ENCODE measurements at places on chromosomes 6 and 20. TPM values are rescaled to one million over a fixed set of nuclear protein-coding genes. Genes with fewer than 3 reads are reported as not detected.
A peak's percentile ranks its signal among the peaks of the same experiment; 100 is the strongest.

Gene PARD6B
- total RNA-seq = 43.2 TPM

Gene MPC1
- total RNA-seq = 51.2 TPM

Gene TMEM244
- not detected for total RNA-seq

Gene HLA-DMB
- total RNA-seq = 140 TPM

Gene ULBP2
- 2.3 TPM for total RNA-seq

Gene HMGN3
- 69.8 TPM for total RNA-seq

Gene RPRD1B
- total RNA-seq = 33.1 TPM

Gene ELOVL2
- 0.23 TPM for total RNA-seq

Gene RBPJL
- total RNA-seq = not detected

Gene PTK6
- total RNA-seq = 4.9 TPM

Gene UNC5CL
- total RNA-seq = 1.4 TPM

- DNase-seq = no peak
- H3K4me1 ChIP-seq = no peaks in the 10 kb centered on the region
- no peak overlapping the region for H3K27ac ChIP-seq
- H3K27me3 ChIP-seq = no peaks in the 10 kb centered on the region
Measured at GRCh38 chr6:145656128-145656527, 79.2 kb downstream of the EPM2A start.

GRCh38 chr6:37316071-37316470 is 37.7 kb upstream of the RNF8 start:
- no peaks in the 10 kb centered on the region for H3K4me1 ChIP-seq
- H3K27me3 ChIP-seq = no peaks in the 10 kb centered on the region
- no peak for DNase-seq
- no peak overlapping the region for H3K4me3 ChIP-seq

GRCh38 chr20:34998331-34998950 is 42.8 kb downstream of the MYH7B start:
- H3K27ac ChIP-seq = no peak overlapping the region
- no peak overlapping the region for H3K4me3 ChIP-seq
- no peak for DNase-seq
- no peaks in the 10 kb centered on the region for H3K27me3 ChIP-seq

DNA sequence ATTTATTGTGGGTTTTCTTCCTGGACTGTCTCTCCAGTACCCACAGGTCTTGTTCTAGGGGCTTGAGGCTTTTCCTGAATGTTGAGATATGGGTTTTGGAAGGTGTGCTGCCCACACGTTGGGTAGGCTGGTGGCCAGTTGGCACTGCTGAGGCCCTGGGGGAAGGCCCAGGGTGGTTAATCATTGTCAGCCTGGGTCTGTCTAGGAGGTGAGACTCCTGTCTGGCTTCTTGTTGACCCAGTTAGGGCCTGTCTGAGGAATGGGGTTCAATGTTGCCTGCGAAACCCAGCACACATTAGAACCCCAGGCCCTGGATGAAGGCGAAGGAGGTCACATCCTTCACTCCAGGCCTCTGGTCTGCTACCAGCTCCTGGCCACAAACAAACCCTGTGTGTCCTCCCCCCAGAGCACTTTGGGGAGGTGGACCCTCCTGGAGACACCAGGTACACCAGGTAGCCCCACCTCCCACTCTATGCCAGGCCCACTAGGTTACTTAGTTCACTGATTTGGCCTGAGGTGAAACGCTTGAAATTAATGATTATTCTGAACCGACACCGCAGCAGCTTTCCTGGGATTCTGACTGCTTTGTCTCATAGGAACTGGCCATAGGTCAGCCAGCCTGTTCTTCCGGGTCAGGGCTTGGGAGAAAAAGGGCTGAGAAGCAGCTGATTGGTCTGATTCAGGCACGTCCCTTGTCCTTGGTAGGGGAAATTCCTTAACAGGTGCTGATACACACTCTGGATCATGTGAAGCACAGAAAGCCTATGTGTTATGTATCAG is 15.2 kb downstream of the DNMT3B start:
- no peak overlapping the region for H3K4me3 ChIP-seq
- DNase-seq = no peak
- H3K27me3 ChIP-seq = no peaks in the 10 kb centered on the region
- H3K4me1 ChIP-seq = peaks cover 7% of the 10 kb centered on the region

GRCh38 chr6:75149240-75149639 is 56.6 kb downstream of the COL12A1 start:
- H3K4me1 ChIP-seq = no peaks in the 10 kb centered on the region
- no peak overlapping the region for H3K4me3 ChIP-seq
- no peaks in the 10 kb centered on the region for H3K27me3 ChIP-seq
- H3K27ac ChIP-seq = no peak overlapping the region
- no peaks in the 10 kb centered on the region for H3K36me3 ChIP-seq

- no peaks in the 10 kb centered on the region for H3K36me3 ChIP-seq
- no peak for DNase-seq
- H3K4me1 ChIP-seq = no peaks in the 10 kb centered on the region
Measured at GRCh38 chr20:14921513-14921912, 584.1 kb upstream of the FLRT3 start.

GRCh38 chr6:127119102-127120022 is 891 bp downstream of the RSPO3 start:
- peak; percentile 68 for DNase-seq
- peaks cover 29% of the 10 kb centered on the region for H3K4me1 ChIP-seq
- peak overlapping the region; percentile 57 for H3K4me3 ChIP-seq
- H3K27me3 ChIP-seq = peaks cover 33% of the 10 kb centered on the region

- no peaks in the 10 kb centered on the region for H3K4me1 ChIP-seq
- H3K36me3 ChIP-seq = no peaks in the 10 kb centered on the region
- DNase-seq = no peak
- H3K27ac ChIP-seq = no peak overlapping the region
- no peak overlapping the region for H3K4me3 ChIP-seq
Measured at GRCh38 chr20:14582855-14583254, 245.4 kb upstream of the FLRT3 start.

DNA sequence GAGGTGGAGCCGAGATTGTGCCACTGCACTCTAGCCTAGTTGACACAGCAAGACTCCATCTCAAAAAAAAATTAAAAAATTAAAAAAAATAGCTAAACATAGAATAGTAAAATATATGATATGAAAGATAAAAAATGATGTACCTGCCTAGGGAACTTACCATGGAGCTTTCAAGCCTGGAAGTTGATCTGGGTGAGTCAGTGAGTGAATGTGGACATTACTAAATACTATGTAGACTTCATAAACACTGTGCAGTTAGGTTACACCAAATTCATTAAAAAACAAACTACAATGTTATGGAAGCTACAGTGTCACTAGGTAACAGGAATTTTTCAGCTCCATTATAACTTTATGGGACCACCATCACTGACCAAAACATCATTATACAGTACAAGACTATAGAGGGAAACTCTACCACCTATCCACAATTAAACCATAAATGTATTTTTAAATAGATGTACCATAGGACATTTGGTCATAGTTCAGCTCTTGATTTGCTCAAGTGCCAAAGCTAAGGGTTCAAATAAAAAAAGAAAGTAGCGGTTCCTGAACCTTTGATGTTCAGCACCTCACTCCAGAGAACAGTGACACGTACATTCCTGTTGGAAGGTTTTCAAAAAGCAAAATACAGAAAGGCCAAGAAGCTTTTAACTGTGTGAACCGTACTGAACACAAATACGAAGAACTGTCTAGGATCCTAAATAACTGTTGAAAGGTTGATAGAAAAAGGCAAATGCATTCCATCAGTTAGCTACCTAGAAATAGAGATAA is 52.4 kb upstream of the SPDEF start:
- H3K36me3 ChIP-seq = peaks cover 34% of the 10 kb centered on the region
- H3K4me1 ChIP-seq = peaks cover 4% of the 10 kb centered on the region
- no peak overlapping the region for H3K4me3 ChIP-seq
- H3K27ac ChIP-seq = no peak overlapping the region

DNA sequence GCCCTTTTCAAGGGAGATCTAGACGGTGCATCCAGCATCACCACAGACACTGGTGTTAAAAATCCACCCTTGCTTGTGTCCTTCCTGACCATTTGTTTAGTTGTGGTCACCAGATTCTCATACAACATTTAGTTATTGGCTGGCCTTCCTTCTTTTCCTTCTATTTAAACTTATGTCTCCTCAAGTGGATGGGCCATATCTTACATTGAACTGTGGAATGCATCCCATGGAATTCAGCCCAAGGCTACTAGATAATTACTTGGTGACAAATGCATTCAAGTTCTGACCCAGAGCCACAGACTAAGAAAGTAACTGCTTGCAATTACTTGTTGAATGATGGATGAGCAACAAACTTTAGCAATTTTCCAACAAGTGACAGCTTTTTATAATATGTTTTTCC is 198.9 kb upstream of the SSTR4 start:
- H3K27me3 ChIP-seq = no peaks in the 10 kb centered on the region
- H3K4me3 ChIP-seq = no peak overlapping the region
- no peaks in the 10 kb centered on the region for H3K36me3 ChIP-seq
- H3K27ac ChIP-seq = no peak overlapping the region
- no peaks in the 10 kb centered on the region for H3K4me1 ChIP-seq

DNA sequence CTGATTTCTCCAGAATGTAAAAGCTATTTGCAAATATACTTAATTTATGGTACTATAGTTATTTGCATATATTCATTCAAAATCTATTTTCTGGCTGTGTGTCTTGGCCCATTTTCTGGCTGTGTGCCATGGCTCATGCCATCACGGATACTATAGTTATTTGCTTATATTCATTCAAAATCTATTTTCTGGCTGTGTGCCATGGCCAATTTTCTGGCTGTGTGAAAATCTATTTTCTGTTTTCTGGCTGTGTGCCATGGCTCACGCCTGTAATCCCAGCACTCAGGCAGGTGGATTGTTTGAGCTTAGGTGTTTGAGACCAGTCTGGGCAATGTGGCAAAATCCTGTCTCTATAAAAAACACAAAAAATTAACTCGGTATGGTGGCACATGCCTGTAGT is 28.9 kb upstream of the RIPK1 start:
- no peak for DNase-seq
- H3K27ac ChIP-seq = no peak overlapping the region
- no peaks in the 10 kb centered on the region for H3K36me3 ChIP-seq
- H3K27me3 ChIP-seq = no peaks in the 10 kb centered on the region
- H3K4me1 ChIP-seq = no peaks in the 10 kb centered on the region
- H3K4me3 ChIP-seq = no peak overlapping the region

- no peak overlapping the region for H3K4me3 ChIP-seq
- no peak overlapping the region for H3K27ac ChIP-seq
- no peak for DNase-seq
- no peaks in the 10 kb centered on the region for H3K27me3 ChIP-seq
- H3K4me1 ChIP-seq = no peaks in the 10 kb centered on the region
Measured at GRCh38 chr6:5909721-5910120, 97.0 kb downstream of the NRN1 start.

DNA sequence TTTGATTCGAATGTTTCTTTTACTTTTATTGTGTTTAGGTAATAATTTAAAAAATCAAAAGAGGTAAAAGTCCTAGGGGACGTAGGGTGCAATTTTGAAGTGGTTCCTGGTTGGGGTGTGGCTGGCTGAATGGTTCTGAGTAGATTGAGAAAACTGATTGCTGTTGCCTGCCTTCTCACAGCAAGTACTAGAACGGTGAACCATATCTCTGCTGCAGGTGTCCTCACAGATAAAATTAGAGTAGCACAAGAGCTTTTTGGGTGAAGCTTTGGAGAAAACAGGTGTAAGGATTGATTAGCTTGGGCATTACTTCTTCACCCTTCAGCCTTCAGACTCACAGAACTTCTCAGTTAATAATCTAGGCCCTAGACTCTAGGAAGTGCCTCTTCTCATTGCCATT is 19.8 kb upstream of the GJA10 start:
- H3K4me1 ChIP-seq = no peaks in the 10 kb centered on the region
- peaks cover 39% of the 10 kb centered on the region for H3K36me3 ChIP-seq
- no peak for DNase-seq
- no peak overlapping the region for H3K27ac ChIP-seq
- H3K27me3 ChIP-seq = no peaks in the 10 kb centered on the region

- H3K27ac ChIP-seq = no peak overlapping the region
- no peaks in the 10 kb centered on the region for H3K36me3 ChIP-seq
- peaks cover 6% of the 10 kb centered on the region for H3K4me1 ChIP-seq
- no peak for DNase-seq
Measured at GRCh38 chr6:84766118-84766798, 1.9 kb upstream of the TBX18 start.

DNA sequence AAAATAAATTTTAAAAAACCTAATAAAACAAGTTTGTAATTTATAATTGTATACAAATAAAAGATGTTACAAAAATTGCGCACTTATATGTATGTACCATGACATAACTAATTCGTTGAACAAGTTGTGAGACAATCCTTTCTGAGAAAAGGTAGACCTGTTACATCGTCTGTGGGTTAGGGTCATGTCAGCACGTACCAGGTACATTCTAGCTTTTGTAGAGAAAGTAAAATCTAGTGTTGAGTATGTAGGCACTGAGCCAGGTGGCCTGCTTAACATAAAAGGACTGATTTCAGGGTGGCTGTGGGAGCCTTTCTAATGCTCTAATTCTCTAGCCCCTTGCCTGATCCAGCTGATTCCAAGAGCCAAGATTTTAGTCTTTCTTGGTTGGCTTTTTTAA is 10.4 kb downstream of the RPL7L1 start:
- H3K4me3 ChIP-seq = peak overlapping the region; percentile 70
- peaks cover 32% of the 10 kb centered on the region for H3K36me3 ChIP-seq
- H3K4me1 ChIP-seq = peaks cover 8% of the 10 kb centered on the region

DNA sequence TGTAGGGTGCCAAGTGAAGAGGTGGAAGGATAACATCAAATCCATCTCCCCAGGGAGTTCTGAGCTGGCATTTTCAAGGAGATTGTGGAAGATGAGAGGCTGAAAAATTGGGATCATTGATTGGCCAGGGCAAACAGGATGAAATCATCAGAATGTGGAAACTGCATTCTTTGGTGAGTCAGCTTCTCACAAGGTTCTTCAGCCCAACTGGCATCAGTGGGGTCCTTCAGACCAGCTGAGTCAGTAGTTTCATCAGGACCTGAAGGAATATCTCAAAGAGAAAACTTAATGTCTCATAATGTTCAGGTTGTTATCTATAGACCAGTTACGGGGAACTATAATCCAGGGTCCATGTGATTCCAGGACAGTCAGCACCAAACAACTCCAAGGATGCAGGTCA is 195.8 kb downstream of the HAO1 start:
- no peaks in the 10 kb centered on the region for H3K36me3 ChIP-seq
- H3K4me3 ChIP-seq = no peak overlapping the region
- H3K4me1 ChIP-seq = no peaks in the 10 kb centered on the region
- H3K27me3 ChIP-seq = no peaks in the 10 kb centered on the region

DNA sequence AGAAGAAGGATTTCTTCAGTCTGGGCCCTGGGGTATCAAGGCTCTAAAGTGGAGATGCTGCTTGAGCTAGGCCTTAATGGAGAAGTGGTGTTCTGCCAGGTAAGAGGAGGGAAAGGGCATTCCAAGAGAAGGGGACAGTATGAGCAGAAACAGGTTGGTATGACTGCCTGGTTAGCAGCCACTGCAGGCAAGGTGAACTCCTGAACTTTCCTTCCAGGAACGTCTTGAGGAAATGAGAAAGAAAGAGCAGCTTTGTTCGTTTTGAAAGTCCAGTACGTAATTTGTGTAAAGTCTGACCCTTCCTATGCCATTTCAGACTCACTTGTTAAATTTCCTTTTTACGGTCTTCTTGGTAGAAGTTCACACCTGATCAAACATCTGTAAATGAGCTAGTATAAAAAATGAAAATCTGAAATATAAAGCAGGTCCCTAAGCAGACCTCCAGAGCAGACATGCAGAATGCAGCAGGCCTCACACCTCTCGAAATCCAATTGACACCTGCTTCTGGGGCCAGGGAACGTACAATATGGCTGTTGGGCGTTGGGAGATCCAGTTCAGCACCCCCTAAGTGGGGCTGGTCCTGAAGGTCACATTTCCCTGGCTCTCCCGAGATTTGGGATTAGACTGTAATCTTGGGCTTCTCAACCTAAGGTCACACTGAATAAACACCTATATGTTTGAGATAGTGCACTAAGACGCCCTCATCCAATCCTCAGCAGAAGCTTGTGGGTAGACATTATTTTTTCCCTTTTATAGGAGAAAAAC is 33.6 kb downstream of the MYLK4 start:
- no peaks in the 10 kb centered on the region for H3K27me3 ChIP-seq
- H3K4me3 ChIP-seq = no peak overlapping the region
- no peak for DNase-seq
- no peak overlapping the region for H3K27ac ChIP-seq
